Spinal cord (tissue), 10 donors: ENCODE measurements at places on chromosomes 7 and 10. TPM values are rescaled to one million over a fixed set of nuclear protein-coding genes. Genes with fewer than 3 reads are reported as not detected.

FBXO24 gene
- 0.40 TPM for total RNA-seq

DNA sequence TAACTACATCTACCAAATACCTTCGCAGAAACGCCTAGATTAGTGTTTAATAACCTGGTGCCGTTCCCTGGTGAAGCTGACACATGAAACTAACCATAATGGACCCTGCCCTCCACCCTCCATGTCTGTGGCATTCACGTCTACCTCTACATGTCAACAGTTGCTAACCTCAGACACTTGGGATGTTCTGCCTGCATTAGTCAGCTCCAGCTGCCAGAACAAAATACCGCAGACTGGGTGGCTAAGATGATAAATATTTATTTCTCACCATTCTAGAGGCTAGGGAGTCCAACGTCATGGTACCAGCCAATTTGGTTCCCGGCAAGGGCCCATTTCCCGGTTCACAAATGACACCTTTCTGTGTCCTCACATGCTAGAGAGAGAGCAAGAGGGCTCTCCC, 118.5 kb upstream of the CHST15 start:
- no peak for DNase-seq
- H3K27me3 ChIP-seq: no peaks in the 10 kb centered on the region
- peaks cover 3% of the 10 kb centered on the region for H3K4me1 ChIP-seq
- H3K4me3 ChIP-seq: no peak overlapping the region
- no peaks in the 10 kb centered on the region for H3K36me3 ChIP-seq

- H3K4me1 ChIP-seq: no peaks in the 10 kb centered on the region
- no peak overlapping the region for H3K4me3 ChIP-seq
- no peaks in the 10 kb centered on the region for H3K27me3 ChIP-seq
- H3K27ac ChIP-seq: no peak overlapping the region
Measured at GRCh38 chr10:129730993-129731325, 233.1 kb downstream of the EBF3 start.

GRCh38 chr10:69451784-69452251, 553 bp downstream of the TSPAN15 start:
- H3K27me3 ChIP-seq: peaks cover 4% of the 10 kb centered on the region
- peak overlapping the region; percentile 78 for H3K4me3 ChIP-seq
- peaks cover 21% of the 10 kb centered on the region for H3K4me1 ChIP-seq
- no peak overlapping the region for H3K27ac ChIP-seq
